Femur (tissue), 1 donor: ENCODE measurements at places on chromosomes 12 and 14.

DNA sequence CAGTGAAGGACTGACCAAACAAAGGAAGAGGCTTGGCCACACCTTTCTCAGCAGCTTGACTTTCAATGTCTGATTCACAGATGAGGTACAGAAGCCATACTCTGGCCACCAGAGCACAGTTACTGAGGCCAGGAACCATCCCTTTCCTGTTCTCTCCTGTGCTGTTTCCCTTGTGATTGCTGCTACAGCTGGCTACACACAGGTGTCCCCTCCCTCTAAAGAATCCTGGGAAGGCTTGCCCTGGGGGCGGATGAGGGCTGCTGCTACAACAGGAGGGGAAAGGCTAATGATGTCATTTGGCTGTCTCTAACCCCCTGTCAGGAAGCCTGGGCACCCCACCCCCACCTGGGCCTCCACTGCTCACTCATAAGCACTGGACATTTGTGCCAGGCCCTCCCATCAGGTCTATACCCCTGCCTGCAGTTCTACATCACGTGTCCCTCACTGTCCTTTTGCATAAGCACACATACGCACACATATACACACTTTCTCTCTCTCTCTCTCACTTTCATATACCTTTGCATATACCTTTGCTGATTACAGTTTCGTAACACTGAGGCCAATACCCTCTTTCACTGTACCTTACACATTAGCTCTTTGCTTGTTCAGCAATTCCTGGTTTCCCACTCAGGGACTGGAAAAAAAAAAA, 41.4 kb downstream of the PRPF40B start:
- no peak for DNase-seq

DNA sequence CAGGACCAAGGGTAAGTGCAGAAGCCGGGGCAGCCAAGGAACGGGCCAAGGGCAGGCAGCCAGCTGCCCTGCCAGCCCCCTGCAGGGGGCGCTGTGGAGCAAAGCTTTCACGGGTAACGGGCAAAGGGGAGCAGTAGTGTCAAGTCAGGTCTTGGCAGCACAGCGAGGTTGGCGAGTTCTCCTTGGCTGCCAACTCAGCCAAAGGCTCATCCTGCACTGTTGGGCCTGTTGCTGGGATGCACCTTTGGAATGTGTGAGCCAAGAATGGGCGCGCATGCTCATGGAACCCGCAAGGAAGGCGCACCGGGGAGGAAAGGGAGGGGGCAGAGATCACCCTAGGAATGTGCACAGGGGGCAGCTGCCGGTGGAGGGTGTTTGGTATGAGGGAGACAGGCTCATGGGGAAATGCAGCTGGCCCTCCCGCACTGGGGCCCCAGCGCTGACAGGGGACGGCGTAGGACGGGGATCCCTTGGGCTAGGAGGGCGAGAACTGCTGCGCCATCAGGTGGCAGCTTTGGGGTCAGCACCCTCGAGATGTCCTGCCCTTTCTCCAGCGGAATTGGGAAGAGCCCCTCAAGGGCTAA, 138.0 kb downstream of the ASCL4 start:
- no peak for DNase-seq

- DNase-seq = no peak
These were observed 7.6 kb downstream of the EGLN3 start for GRCh38 chr14:33943096-33943883.

GRCh38 chr14:105851716-105852377, 325.5 kb downstream of the TMEM121 start:
- DNase-seq = no peak

DNA sequence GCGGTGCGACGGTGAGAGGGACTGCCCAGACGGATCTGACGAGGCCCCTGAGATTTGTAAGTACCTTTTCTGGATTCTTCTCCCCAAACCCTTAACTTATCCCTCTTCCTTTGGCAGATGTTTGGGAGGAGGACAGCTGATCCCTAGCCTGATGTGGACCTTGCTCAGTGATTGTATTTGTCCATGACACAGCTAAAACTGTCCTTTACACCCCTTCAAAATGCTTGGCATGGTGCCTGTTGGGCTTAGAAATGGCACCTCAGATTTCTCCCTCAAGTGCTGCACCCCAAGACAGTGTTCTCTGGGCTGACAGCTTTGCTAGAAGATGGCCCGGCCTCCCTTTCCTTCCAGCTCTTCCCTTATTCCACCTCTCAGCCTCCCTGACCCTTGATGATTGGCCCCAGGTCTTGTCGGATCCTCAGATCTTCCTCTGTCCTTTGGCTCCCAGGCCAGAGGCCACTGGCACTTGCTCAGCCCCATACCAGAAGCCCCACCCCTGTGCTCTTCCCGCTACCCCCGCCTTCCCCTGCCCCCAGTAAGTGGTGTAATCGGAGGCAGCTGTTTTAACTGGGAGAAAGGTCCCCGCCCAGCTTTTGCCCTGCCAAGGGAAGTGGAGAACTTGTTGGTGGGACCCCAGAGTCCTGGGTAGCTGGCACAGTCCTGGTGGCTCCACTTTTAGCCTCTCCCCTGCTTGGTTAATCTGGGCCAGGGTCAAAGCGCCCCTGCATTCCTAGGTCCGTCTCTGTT, 8.7 kb downstream of the LRP1-AS start:
- peak; percentile 70 for DNase-seq

DNA sequence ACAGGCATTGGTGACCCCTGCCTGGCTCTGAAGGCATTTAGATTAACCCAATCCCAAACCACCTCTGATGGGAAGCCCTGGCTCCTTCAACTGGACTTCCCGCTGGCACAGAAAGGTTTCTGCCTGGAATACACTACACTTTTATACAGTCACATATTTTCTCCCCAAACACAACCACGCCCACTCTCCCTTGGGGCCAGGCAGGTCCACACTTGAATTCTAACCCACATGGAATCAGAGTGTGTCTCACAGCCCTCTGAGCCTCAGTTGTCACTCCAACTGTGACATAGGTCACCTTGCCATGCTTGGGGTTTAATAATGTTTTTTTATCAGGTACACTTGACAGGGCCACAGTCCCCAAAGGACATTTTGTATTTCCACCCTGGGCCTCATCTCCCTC, 368.6 kb downstream of the BCL11B start:
- DNase-seq = peak; percentile 23

GRCh38 chr14:103629503-103630121, 601 bp downstream of the KLC1 start:
- DNase-seq = peak; percentile 62

DNA sequence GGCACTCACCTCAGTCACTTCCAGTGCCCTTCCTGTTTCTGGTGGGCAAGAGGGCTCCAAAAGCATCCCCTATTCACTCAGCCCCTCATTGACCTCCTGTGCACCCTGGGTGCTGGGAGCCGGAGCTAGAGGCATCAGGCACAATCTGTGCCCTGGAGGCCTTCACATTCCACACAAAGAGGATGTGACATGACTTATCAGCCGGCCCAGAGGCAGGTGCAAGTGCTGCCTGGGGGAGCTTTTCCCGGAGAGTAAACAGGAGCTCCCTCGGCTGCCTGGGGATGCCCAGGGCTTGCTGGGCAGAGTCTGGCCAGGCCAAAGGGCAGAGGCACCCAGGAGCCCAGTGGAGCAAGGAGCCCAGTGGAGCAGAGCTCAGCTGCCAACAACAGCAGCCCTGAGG, 64.5 kb downstream of the BCL11B start:
- DNase-seq = no peak

DNA sequence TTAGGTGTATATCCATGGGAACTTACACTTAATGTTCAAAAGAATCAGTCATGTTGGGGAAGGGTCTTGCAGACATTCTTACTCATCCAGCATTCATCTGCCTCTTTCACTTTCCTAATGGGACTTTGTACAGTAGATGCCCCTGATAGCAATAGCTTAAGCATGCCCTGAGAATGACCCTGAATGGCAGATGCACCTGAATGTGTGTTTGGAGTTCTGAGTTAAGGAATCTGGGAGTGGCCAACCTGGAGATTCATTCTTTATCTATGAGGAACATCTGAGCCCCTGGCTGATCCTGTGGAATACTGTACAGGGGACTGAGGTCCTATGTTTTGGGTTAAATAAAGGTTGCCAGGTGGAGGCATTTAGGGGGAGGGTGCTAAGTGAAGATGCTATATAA, 71.3 kb upstream of the MANSC4 start:
- DNase-seq = no peak

DNA sequence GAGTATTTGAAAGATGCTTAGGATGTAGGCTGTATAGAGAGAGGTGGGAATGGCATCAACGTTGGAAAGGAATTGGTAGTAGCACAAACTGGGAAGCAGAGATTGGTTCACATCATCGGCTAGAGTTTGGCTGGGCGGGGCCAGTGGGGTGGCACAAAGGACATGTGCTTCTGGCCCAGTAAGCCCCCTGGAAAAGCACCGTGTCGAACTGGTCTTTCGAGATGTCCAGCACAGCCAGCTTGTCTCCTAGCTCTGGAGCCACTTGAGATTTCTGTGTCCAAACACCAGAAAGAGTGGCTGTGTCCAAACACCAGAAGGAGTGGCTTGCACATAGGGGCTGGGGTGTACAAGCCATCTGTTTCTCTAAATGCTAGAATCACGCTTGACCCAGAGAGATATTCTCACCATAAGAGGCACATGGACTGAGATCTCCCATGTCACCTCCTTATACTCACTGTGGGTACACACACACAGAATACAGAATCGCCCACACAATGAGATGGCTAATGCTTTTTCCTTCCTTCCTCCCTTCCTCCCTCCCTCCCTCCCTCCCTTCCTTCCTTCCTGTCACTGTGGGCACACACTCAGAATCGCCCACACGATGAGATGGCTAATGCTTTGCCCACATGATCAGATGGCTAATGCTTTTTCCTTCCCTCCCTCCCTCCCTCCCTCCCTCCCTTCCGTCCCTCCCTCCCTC, 41.8 kb upstream of the KCNK13 start:
- DNase-seq = no peak

DNA sequence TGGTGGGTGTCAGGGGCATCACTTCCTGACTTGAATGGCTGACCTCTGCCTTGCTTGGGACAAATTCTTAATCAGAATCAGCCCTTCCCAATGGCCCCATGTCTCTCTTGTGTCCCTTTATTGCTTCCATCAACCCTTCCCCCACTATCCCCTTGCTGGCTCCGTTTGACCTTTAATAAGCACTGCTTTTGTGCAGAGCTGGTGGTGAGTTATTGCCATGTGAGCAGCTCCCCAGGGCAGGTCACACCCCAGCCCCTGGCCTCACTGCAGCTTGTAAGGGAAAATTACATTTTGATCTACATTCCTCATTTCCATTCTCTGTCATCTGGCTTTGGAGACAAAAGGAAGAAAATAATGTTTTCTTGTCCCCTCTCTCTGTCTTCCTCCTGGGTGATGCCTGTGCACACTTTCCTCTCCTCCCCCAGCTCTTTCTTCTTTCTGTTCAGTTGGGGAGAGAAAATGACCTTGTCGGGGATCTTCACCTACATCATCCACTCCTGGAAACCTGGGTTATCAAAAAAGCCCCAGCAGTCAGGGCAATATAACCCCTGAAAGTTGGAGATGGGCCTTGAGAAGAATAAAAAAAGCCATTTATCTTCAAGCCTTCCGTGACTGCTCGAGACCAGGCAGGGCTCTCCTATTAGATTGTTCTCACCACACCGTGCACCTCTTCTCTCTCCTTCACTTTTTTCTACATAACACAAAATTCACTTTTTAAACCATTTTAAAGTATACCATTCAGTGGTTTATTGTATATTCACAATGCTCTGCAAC, 100.4 kb upstream of the SRRM4 start:
- DNase-seq = no peak

DNA sequence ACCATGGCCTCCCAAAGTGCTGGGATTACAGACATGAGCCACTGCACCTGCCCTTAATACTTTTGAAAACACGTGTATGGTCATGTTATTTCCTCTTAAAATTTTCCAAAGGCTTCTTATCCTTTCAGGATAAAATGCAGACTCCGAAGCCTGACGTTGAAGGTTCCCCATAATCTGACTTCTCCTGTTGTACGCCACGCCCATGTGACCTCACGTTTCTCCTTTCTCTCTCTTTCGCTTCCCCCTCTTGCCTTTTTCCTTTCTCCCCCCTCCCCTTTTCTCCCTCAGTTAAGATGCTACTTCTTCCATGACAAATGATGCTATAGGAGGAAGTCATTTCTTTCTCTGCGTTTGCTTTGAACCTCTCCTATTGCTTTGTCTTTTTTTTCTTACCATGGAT, 266.0 kb downstream of the FBXL14 start:
- no peak for DNase-seq
